ENCODE measurements at places on chromosomes 3 and 15.

DNA sequence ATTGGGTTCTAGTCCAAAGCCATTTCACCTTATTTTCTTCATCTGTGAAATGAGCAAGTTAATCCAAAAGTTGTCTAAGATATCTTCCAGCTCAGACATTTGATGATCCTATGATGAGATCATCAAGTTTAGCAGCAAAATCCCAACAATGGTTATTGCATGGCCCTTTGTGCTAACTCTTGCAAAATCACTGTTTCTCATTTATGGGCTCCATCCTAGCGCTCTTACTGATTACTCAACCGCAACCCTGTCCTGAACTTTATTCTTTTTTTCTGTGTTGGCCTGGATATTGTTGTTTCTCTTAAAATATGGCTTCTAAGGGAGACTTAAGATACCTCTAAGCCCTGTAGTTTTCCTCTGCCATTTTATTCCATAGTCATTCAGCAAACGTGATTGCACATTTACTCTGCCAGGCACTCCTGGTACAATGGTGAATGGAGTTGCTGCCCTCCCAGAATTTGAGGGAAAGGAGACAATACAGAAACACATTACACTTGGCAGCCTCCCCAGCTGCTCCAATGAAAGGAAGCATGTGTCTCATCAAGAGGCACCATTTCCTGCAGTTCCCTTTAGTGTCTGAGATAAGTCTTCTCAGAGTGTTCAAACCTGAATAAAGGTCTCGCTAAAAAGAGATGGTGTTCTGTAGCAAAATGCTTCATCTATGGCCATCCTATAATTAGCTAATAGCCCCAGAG lies 4.4 kb downstream of the GXYLT2 start:
- DNase-seq = no peak

- no peak for DNase-seq
Measured at GRCh38 chr3:88038566-88038965, 20.2 kb downstream of the CGGBP1 start.

DNA sequence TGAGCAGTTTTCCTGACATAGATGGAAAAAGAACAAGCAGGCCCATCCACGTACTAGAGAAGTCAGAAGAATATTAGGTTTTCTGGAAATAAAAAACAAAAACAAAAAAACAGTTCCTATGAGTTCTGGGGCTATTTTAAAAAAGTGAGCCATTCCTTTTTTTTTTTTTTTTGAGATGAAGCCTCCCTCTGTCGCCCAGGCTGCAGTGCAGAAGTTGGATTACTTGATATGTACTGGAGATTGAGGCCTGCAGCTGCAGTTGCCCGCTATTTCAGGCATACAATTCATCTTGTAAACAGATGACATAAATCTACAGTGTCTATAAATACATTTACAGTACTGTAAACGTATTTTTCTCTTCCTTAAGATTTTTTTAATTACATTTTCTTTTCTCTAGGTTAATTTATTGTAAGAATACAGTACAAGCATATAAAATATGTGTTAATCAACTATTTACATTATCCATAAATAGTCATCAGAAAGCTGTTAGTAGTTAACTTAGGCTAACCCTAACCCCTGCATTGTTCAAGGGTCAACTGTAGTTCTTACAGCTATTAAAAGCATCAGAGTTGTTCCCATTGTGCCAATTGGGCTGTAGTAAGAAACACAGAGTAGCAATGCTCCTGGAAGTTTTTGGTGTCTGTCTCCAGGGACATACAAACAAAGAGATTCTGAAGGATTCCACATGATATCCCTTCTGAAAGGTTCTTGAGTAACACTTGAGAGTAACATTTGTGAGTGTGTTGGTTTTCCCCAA lies 11.2 kb upstream of the ACTL6A start:
- DNase-seq = no peak

GRCh38 chr3:27680517-27681246 lies 41.4 kb downstream of the EOMES start:
- no peak for DNase-seq

GRCh38 chr15:68195336-68196112 lies 9.6 kb downstream of the CALML4 start:
- no peak for DNase-seq

GRCh38 chr15:48975472-48976419 lies 12.0 kb upstream of the SHC4 start:
- DNase-seq = peak; percentile 65

- no peak for DNase-seq
Measured at GRCh38 chr15:68191555-68191954, 13.6 kb downstream of the CALML4 start.

DNA sequence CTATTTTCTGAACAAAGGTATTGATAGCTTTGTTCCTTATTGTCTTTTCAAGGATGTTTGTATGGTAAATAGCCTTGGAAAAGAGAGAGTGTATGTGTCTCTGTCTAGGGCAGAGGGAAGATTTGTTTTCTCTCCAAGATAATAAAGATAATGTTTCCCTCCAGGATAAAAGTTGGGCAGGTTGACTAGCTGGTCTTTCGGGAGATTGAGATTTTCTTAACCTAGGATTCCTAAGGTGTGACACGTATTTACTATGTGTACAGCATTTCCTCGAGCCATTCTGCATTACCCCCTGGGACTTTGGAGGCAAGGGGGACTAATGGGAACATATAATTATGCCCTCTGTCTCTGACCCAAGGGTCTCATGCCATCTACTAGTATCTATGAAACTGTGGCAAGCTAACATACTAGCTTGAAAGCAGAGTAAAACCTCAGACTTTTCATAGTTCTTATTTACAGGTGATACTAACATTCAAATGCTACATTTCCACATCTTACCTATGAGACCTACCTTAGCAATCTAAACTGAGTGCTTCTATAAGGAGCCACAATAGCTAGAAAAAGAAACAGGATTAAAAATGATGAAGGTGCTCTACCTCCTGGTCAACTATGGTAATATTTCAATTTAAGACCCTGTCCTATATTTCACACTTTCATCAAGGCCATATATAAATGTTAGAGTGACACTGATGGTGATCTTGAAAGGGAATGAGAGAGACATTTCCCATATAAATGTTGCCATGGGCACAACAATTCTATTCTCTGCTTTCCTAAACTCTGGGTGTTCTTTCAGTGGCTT lies 252.9 kb upstream of the CBLB start:
- no peak for DNase-seq

GRCh38 chr3:48826451-48826850 lies 21.2 kb downstream of the PRKAR2A start:
- DNase-seq = no peak

DNA sequence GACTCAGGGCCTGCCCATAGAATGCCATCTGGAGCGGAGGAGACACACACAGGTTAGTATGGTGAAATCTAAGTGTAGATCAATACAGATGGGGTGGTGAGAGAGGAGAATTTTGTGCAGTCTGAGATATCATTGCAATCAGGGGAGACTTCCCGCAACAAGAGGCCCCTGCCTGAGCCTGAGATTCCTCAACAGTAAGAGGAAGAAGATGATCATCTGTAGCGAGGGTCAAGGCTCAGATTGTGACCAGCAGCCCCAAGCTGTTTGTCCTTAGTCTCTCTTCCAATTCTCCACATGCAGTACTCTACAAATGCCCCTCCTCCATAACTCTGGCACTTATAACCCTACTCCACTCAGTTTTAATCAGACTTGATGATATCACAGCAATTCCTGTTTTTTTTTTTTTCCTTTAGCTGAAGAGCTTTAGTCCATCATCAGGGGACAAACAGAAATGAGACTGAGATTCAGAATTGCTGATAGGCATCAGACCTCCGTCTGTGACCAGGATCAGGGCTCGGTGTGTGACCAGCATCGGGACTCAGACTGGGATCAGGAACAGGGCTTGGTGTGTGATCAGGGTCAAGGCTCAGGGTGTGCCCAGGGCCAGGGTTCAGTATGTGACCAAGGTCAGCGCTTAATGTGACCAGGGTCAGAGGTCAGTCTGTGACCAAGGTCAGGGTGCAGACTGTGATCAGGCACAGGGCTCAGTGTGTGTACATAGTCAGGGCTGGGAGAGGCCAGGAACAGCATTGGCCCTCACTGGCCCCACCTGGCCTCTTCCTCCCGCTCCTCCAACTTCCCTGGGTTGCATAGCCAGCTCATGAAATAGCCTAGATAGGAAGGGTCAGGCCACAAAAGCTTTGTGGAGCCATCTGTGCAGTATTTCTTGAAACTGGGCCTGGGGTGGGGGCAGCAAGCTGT lies 14.1 kb downstream of the LOXL1 start:
- DNase-seq = no peak

DNA sequence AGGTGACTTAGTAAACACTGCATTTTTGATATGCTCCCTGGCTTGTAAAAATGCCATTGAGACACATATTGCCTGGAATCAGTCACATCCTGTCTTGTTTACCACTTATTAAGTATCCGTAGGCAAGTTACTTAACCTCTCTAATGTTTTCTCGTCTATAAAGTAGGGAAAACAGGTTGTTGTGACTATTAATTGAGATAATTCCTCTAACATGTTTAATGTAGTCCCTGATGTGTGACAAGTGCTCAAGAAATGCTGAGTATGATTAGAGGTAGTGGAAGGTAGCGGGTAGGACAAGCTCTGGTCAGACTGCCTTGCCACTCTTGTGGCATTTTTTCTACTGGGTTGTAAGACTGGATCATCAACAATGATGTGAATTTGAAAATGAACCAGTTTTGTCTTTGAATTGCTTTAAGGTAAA lies 54.1 kb downstream of the NFKBIZ start:
- DNase-seq = no peak

- no peak for DNase-seq
Measured at GRCh38 chr15:31078471-31078870, 23.1 kb downstream of the TRPM1 start.

GRCh38 chr3:90011131-90011530 lies 903.7 kb downstream of the EPHA3 start:
- no peak for DNase-seq

DNA sequence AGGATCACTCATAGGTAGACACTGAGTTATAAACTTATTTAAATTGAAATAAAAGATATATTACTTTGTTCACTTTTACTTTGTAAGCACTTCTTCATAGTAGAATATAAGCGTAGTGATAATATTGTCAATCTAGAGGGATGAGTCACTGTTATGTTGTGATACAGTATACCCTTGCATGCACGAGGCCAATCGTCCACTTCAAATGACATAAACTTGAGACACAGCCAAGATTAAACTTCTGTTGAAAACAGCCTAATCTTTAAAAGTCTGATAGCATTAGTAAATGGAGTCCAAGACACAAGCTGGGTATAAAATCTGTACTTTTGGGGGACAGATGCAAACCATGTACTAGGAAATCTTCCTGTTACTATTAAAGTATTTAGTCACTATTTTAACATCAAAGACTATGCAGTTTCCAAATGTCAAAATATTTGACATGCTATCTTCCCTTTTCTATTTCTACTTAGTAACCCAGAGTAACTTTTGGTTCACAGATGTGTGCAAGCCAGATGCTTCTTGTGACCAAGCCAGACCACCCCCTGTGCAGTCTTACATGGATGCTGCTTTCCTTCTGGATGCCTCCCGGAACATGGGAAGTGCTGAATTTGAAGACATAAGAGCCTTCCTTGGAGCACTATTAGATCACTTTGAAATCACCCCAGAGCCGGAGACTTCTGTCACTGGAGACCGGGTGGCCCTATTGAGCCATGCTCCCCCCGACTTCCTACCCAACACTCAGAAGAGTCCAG lies 85.3 kb downstream of the PIK3R4 start:
- no peak for DNase-seq

DNA sequence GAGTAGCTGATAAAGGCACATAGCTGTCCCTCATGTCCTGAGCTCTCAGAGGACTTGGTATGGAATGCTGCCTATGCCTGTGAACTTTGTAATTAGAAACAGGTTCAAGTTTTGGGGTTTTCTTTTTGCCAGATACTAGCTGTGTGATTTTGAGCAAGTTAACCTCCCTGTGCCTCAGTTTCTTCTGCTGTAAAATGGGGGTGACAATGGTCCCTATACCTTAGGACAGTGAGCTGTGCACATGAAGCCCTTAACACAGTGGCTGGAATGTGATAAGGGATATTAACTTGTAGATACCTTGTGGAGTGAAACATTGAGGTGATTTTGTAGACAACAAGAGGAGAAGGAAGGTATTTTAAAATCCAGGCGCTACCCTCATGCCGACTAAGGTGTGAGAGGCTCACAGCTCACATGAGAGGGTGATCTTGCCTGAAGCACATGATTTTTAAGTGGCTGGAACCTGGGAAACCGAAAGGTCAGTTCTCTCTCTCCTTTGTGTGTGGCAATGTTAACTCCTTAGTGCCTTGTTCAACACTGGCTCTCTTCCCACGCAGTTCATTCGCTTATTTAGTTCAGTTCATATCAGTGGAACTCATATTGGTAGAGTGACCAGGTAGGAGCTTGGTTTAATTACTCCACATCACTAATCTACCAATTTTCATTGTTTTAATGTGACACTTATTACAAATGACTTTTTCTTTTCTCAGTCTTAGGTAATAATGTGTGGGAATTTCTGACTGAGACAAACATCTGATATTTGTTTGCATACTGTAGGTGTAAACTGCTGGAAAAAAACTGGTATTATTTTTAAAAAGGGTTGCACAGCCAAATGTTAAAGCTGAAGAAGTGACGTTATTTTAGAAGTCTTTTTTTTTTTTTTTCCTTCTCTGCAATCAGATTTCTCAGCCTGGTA lies 236.2 kb downstream of the ITPR1 start:
- no peak for DNase-seq

DNA sequence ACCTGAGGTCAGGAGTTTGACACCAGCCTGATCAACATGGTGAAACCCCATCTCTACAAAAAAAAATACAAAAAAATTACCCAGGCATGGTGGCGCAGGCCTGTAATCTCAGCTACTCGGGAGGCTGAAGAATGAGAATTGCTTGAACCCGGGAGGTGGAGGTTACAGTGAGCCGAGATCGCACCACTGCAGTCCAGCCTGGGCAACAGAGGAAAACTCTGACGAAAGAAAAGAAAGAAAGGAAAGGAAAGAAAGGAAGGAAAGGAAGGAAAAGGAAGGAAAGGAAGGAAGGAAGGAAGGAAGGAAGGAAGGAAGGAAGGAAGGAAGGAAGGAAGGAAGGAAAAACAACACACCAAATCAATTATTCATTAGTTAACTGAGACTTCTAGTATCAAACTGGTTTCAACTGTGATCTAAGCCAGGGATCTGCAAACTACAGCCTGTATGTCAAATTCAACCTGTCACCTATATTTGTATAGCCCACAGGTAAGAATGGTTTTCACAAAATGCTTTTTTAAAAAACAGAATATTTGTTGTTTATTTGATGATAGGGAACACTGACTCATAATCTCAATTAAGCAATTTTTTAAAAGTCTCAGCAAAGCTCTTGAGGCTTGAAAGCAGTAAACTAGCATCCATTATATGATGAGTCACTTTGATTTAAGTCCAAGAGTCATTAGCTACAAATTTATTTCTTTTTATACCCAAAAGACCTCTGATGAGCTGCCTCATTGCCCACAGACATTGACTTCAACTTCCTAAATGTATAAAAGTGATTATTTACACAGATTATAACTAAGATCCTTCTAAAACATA lies 127.6 kb downstream of the TBL1XR1 start:
- no peak for DNase-seq

Measured in T-helper 1 cell (primary cell).